ENCODE measurements at places on chromosomes 7 and 10.

- DNase-seq, result no peak
Measured at GRCh38 chr7:24436131-24436920, 136.9 kb upstream of the PALS2 start.

GRCh38 chr7:27243340-27244163 lies 950 bp downstream of the EVX1 start:
- DNase-seq, result no peak

- DNase-seq, result no peak
Measured at GRCh38 chr7:95092324-95092723, 184.9 kb downstream of the PPP1R9A start.

DNA sequence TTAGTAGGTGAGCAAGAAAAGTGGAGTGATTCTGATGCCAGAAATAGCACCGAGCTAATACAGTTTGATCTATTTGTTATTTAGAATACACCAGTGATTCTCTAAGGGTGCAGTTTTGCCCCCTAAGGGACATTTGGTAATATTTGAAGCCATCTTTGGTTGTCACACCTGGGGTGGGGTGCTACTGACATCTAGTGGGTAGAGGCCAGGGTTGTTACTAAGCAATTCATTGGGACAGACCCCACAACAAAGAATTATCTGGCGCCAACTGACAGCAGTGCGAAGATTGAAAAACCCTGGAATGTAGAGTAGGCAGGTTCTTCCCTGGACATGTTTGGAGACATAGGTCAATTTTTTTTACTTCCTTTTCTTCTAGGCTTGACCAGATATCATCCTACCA lies 14.6 kb downstream of the PALS2 start:
- peak; percentile 68 for DNase-seq

GRCh38 chr7:117119192-117119924 lies 166.1 kb downstream of the ST7 start:
- DNase-seq, result peak; percentile 91

DNA sequence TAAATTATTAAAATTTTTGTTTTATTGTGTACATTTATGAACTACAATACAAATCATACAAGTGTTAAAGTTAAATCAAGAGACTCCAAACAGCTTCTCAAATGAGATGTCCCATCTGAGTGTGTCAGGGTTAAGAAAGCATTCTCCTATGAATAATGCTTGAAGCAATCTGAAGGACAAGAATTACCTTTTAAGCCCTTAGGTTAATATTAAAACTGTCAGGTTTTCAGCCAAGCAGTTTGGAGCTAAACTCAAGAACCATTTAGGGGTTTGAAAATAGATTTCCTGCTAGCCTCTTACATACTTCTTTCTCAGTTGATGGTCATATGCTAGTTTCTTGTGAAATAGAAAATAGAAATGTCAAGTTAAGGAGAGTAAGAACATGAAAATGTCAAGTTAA lies 38.3 kb downstream of the LIPJ start:
- DNase-seq, result no peak

- DNase-seq, result no peak
Measured at GRCh38 chr10:120423431-120424197, 33.4 kb upstream of the PLPP4 start.

- no peak for DNase-seq
Measured at GRCh38 chr10:76974017-76974691, 663.5 kb downstream of the KCNMA1 start.

GRCh38 chr7:94243066-94243711 lies 151.5 kb upstream of the COL1A2 start:
- DNase-seq, result no peak

DNA sequence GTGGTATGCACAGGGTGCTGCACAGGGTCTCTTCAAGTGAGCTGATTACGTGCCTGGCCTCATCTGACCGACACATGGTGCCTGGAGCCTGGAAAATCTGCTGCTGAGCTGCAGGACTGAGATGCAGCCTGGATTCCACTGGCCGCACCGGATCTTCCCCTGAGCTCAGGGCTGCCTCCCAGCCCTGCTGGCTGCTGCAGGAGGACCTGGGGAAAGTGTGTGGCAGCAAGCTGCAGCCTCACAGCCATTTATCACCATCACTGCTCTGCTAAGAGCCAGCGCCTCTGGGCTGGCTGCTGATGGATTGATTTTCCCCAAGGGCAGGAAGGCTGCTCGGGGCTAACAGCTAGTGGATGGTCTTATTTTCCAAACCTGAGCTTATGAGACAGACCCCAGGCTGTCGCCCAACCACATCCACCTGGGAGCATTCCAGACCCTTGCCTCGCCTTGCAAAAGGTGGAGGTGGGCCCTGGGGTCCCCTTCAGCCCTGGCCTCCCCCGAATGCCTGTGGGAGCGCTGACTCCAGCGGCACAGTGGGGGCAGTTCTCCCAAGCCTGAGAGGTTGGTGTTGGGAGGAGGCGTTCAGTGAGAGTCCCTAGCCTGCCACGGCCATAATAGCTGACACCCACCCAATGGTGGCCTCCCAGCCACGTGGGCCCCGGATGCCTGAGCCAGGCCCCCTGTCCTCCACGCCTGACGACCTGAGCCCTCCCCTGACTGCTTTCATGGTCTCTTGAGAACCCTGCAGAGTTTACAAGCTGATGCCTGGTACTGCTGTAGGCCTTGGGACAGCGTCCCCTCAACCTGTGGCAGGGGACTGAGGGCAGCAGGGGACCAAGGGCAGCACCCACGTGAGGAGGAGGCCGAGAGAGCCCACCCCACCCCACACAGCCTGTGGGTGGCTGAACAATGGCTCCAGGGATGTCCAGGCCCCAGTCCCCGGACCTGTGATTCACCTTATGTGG lies 38.2 kb downstream of the STK32C start:
- DNase-seq, result no peak

GRCh38 chr10:11610166-11610825 lies 1.2 kb downstream of the USP6NL start:
- DNase-seq, result no peak

DNA sequence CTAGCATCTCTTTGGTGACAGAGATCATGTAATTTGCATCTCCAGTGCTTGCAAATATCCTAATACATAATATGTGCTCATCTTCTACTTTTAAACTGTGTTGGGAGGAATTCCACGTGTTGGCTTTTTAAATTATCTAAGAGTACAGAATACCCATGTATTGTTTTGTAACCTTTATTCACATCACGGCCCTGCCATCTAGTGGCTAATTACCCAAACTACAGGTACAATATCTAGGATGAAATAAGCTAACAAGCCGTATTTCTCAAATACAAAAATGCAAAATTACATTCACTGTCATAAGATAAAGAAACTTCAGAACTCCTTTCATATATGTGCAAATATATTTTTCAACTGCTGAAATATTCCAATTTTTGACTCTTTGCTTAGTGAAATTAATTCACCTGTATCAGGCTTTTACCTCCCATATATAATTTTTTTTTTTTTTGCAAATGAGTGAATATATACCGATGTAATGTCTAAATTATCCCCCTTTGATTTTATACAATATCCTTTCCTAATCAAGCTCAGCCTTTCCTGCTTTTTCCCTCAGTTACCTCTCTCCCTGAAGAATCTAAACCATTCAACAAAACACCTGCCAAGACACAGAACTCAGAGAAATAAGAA lies 30.3 kb upstream of the LSM8 start:
- DNase-seq, result no peak

GRCh38 chr10:70490142-70490541 lies 11.6 kb downstream of the PALD1 start:
- no peak for DNase-seq

DNA sequence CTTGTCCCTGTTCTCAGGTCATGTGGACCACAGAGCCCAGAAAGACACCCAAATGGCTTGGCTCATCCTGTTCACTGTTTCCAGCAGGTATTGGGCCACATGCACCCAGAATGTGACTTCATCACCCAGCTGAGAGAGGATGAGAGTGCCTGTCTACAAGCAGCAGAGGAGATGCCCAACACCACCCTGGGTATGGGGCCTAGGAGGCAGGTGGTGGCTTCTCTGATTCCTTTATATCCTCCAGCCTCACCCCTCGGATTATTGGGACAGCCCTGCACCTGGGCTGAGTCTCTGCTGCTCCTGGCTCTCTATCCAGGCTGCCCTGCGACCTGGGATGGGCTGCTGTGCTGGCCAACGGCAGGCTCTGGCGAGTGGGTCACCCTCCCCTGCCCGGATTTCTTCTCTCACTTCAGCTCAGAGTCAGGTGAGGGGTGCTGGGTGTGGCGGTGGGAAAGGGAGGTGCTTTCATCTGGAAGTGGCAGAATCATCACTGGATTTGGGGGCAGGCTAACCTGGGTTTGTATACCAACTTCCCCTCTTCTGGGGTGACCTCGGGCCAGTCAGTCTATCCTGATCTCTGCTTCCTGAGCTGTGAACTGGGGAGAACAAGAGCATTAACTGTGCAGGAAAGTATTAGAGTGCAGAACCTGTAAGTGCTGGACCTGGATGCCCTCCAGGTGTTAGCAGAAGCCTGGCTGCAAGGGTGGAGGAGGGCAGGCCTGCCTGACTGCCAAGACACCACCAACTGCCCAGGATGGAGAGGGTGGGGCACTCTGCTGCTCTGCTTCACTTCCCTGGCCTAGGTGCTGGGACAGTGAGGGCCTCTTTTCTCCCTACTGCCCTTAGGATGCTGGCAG lies 5.2 kb downstream of the GHRHR start:
- no peak for DNase-seq

DNA sequence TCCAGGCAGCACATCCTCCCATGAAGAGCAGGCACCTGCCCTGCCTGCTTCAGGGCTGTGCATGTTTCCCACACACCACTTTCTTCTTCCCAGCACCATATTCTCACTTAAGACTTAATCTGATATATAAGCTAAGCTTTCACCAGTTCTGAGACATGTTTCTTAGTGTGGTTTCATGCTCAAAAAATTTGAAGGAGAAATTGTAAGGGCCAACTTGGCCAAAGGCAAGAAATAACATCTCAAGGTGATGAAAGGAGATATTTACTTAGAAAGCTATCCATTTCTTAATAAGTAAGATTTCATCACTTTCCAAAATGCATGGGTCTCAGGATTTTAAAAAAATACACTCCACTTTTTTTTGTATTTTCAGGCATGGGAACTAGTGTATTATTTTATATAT lies 468.1 kb upstream of the AKR1E2 start:
- no peak for DNase-seq

GRCh38 chr7:51314726-51315125 lies 1.9 kb downstream of the COBL start:
- no peak for DNase-seq

- no peak for DNase-seq
Measured at GRCh38 chr7:5232874-5233273, 42.8 kb downstream of the WIPI2 start.

DNA sequence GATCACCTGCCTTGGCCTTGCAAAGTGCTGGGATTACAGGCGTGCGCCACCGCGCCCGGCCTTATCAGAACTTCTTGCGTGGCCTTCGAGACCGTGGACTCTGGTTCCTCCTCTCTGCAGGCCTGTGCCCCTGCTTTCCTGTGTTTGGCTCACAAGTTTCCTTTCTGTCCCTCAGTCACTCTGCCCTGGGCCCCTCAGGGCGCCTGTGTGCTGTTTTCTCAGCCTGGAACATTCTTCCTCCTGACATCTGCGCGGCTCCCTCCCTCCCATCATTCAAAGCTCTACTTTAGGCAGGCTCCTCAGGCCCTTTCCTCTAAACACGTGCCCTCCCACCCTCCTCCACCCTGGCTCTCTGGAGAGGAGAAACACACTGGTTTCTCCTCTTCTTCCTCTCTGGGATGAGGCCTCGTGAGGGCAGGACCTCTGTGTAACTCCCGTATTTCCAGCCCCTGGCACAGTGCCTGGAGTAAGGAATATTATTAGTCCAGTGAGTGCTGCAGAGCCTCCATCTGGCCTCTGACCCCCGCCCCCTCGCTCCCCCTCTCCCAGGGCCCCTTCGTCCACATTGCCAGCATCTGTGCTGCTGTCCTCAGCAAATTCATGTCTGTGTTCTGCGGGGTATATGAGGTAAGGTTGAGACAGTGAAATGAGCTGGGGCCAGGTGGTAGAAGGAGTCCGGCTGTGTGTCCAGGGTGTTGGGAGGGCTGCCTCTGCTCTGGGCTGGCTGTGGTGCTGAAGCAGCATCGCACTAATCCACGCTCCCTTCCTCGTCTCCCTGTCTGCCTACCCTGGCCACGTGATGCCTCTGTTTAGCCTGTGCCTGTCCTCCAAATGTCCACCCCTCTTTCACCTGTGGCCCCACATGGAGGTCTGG lies 7.1 kb downstream of the CLCN1 start:
- DNase-seq, result no peak

DNA sequence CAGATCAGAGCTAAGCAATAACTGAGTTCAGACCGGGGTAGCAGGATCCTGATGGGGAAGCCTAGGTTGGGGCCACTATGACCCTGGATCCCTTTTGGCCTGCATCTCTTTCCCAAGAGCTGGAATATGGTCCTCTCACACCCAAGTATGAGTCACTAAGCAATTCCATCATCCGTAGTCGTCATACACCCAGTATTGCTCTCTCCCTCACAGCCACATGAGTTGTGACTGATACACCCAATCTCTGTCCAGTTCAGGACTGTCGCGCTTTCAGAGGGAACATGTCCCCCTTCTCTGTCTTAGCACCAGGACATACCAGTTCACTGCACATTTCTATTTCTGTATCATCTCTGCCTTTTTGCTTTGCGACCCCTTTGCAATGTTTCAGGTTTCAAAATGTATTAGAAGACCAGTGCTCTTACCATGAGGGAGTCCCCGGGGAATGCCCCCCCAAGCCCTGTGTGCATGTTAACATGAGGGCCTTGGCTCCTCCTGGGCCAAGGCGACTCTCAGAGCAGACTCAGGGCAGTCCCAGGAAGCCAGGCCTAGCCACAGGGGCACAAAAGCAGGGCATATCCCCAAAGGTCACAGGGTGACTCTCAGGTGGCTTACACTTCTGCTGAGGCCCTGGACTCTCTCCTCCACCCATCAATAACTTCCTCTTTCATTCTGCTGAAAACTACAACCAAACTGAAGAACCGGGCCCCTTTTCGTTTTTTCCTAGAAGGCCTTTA lies 75.3 kb upstream of the SAMD8 start:
- DNase-seq, result no peak

DNA sequence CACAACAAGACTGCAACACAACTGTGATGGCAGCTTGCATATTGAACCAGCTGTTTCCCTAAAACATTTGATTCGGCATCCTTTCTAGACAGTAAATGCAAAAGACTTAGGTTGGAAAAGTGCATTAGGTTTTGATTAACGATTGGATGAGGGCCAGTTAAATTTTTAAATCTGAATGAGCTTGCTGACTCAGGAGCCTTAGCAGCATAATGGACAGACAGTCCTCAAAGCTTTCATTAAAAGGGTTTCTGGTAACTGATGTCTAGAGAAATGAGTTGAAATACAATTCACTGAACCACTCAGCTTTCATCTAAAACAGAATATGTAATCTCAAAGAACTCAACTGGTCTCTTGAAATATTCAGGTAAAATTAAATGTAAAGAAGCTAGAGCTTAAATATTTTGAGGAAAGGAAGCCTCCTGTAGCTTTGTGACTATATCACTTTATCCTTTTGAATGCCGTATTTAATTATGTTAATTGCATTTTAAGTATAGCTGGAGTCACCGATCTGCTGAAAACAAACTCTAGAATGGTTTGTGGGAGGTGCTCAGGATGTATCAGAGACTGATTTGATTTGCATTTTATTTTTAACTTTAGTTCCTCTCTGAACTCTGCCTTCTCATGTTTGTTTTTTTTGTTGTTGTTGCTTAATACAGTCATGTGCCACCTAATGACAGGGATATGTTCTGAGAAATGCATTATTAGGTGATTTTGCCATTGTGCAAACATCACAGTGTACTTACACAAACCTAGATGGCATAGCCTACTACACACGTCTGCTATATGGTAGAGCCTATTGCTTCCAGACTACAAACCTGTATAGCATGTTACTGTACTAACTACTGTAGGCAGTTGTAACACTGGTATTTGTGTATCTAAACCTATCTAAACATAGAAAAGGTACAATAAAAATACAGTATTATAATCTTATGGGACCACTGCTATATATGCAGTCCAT lies 29.2 kb upstream of the ATRNL1 start:
- no peak for DNase-seq
